Testis (tissue), 5 donors: ENCODE measurements at places on chromosomes 6 and 20.

- no peak for DNase-seq
These were observed 74.3 kb upstream of the SYNDIG1 start for GRCh38 chr20:24395151-24395550.

DNA sequence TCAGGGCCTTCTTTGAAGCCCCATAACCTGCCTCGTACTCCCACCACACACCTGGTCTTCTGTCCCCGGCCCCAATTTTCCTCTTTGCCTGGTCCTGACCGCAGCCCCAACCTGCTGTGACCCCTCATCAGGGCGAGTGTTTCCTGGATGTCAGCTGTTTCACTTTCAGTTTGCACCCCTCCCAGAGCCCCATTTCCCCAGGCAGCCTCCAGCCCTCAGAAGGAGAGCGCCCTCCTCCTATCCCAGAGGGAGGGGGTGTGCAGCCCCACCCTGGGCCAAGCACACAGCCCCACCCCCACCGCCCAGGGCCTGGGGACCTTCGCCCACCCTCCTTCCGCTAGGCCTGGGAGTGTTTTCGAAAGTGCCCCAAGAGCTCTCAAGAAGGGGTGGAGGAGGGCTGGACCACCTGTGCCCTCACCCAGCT, 1.5 kb downstream of the BAK1 start:
- no peak for DNase-seq

DNA sequence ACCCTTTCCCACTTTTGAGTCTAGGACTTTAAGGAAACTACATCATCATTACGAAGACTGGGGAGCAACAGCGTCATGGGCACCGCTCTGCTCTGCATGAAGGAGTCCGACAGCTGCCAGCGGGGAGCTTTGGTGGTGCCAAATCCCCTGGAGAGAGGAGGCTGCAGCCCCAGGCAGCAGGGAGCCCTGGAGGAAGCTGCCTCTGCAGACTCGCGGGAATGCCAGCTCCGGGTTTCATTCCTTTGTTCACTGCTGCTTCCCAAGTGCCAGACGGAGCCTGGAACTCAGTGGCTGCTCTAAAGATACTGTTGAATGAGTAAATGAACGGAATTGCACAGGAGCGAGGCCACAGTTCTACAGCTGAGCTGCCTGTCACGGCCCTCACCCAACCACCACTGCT, 196.5 kb upstream of the THBS2 start:
- no peak for DNase-seq

DNA sequence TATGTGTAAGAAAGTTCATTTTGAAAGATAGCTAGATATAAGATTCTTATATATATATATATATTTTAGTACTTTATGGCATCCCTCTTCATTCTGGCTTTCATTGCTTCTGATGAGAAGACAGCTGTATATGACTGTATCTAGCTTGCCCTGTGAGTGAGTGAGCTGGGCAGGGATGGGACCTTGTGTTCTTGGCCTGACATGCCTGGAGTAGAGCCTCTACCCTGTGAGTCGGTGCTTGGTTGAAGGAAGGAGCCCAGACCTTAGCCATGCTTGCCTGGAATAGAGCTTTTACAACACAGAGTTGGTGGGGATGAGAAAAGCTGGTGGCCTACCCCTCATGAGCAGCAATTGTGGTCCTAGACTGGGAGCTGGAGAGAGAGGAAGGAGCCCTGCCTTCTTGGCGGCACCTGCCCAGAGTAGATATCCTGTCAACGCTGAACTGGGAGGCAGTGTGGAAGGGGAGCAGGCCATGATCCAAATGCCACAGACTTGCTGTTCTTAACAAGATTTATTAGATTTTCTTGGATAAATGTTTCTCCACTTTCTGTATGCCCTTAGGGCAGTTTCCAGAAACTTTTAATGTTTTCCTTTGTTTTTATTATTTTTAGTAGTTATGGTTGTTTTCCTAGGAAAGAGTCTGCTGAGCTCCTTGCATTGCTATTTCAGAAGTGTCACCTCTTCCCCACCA, 31.6 kb downstream of the FIG4 start:
- DNase-seq: no peak

DNA sequence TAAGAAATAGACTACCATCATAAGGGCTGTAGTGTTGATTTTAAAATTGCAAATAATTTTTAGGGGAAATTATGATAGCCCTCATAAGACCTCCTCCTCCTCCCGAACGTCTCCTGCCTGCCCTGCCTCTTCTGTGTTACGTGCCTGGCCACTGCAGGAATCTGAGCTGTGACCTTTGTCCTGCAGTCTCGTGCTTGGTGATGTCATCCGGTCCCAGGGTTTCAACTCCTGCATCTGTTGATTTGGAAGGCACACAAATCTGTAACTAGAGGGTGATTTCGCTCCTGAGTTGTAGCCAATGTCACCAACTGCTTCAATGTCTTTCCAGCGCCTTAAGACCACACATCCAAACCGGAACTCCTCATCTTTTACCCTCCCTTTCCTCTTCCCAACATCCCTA, 163.2 kb downstream of the AIG1 start:
- DNase-seq: peak; percentile 28

GRCh38 chr6:168865-169455, 123.3 kb upstream of the DUSP22 start:
- no peak for DNase-seq

DNA sequence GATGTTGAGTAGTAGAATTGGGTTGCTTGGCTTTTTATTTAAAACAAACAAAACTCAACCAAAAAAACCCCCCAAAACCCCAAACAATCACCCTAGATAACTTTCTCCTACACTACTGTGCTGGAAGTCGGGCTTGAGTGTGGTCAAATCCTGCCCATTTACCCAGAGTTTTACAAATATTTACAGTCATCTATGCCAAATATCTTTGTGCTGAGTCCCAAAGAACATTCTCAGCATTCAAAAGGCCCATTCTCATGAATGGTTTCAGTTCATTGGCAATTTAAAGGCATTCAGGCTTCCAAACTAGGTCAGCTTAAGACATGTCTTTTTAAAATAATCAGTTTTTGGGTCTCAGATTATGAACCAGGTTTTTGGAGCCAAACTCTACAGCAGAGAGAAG, 1.8 kb downstream of the RNF144B start:
- DNase-seq: no peak

- no peak for DNase-seq
These were observed 60.2 kb downstream of the EZR start for GRCh38 chr6:158758941-158759479.

DNA sequence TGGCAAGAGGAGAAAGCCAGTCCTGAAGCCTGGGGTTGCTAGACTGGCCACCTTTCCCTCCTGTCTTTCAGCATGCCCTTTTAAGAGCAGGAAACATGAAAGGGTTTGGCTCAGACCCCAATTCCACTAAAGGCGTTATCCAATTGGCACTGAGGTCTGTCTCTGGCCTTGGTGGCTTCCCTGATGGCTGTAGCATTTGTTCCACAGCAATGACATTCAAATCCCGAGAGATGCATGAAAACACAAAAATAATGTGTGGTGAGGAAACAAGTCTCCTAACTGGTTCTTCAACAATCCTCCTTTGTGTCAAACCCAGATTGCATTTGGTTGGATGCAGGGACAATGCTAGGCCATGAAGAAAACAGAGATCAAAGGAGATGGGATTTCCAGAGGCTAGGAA, 56.5 kb upstream of the ADTRP start:
- DNase-seq: no peak

DNA sequence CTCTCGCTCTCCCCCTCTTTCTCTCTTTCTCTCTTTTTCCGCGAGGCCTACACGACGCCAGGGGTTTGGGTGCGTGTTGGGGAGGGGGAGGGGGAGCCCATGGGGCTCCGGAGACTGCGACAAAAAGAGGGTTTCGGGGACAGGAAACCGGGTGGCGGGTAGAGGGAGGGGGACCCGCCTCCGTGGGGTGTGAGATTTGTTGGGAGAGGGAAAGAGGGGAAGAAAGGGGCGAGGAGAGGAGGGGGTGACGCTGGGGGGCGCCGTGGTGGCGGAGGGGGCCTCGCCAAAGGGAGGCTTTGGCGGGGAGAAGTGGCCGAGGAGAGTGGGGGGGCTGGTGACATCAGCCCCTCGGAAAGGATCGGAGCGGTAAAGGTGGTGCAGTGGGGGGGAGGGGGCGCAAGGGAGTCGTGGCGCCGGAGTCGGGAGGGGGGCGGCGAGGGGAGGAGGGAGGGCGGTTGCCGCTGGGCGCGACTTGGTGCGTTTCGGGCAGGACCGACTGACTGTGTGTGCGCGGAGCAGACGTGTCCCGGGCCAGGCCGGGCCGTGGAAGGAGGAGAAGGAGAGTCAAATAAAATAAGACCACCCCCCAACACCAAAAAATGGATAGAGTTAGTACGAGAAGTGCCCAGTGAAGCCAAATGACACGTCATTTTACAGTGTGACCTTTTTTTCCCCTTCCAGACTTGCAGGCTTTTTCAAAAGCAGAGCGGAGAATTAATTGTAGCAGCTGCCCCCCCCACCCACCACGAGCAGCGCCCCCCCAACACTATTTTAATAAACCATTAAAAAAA, 39.8 kb downstream of the GNAS start:
- peak; percentile 82 for DNase-seq

GRCh38 chr20:13147971-13148370, 73.1 kb upstream of the ISM1 start:
- no peak for DNase-seq

DNA sequence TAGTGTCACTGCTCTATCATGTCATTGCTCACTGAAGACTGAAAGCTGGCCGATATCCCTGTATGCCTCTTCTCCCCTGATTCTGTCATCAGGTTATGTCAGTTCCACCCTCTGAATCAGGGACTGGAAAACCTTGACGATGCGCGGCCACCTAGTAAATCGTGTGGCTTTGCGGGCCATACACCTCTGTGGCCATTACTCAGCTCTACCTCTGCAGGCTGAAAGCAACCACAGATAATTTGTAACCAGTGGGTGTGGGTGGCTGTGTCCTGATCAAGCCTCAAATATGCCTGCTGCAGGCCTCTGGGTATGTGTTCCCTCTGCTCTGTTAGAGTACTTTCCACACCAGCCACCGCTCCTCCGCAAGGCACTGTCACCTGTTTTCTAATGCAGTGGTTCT, 105.2 kb downstream of the GMPR start:
- DNase-seq: no peak

GRCh38 chr20:33298391-33298790, 15.4 kb downstream of the BPIFB1 start:
- no peak for DNase-seq

- DNase-seq: no peak
These were observed 60.6 kb downstream of the TOX2 start for GRCh38 chr20:43975096-43975768.

- DNase-seq: no peak
These were observed 4.4 kb upstream of the HELZ2 start for GRCh38 chr20:63578224-63579016.
